ENCODE measurements at places on chromosomes 11 and 22. TPM values are rescaled to one million over a fixed set of nuclear protein-coding genes. Genes with fewer than 3 reads are reported as not detected.

The DAGLA gene
- total RNA-seq: 0.67 TPM

GRCh38 chr11:59273373-59273841 lies 60.7 kb upstream of the MPEG1 start:
- no peaks in the 10 kb centered on the region for H3K4me1 ChIP-seq
- no peak overlapping the region for H3K4me3 ChIP-seq
- H3K36me3 ChIP-seq: no peaks in the 10 kb centered on the region
- no peak for DNase-seq

- no peak for DNase-seq
- no peaks in the 10 kb centered on the region for H3K36me3 ChIP-seq
- H3K4me1 ChIP-seq: peaks cover 53% of the 10 kb centered on the region
- peak overlapping the region; percentile 87 for H3K27ac ChIP-seq
- H3K27me3 ChIP-seq: no peaks in the 10 kb centered on the region
Measured at GRCh38 chr22:46378426-46379065, 43.0 kb downstream of the TRMU start.

- H3K27ac ChIP-seq: peak overlapping the region; percentile 55
- no peaks in the 10 kb centered on the region for H3K27me3 ChIP-seq
- DNase-seq: peak; percentile 54
- H3K4me1 ChIP-seq: no peaks in the 10 kb centered on the region
Measured at GRCh38 chr22:30208631-30209603, 37.6 kb downstream of the LIF start.

DNA sequence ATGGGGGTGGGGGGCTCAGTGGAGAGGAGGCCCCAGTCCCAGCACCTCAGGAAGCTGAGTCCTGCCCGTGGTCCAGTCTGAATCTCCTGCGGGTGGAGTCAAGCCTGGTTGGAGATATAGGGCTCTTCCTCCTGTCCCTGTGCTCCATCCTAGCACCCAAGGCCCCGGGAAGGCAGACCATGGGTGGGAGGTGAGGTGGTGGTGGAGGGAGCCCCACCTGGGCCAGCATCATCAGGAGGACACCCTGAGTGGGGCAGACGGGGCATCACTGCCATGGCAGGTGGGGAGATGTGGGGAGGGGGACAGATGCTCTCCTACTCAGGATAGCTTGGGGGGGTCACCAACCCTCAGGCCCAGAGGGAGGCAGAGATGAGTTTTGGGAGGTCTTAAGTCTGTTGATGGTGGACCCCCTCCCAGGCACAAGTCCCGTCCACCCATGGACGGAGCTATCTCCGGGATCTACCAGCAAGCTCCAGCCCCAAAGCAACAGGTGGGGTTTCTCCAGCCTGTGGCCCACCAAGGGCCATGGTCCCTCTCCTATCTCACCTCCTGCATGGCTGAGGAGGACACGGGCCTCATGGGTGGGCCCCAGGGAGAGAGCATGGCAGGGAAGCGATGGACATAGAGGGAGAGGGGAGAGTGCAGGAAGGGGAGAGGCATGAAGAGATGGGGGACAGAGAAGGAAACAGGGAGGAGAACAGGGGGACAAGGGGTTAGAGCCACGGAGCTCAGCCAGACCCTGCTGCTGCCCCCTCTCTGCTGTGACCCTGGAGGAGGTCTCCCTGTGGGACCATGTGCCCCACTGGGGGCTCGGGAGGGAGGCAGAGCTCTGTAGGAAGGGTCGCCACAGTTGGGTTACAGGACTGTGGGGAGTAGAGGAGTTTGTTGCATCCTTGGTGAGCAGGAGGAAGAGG lies 1.3 kb downstream of the MRGPRE start:
- H3K4me1 ChIP-seq: no peaks in the 10 kb centered on the region
- no peak overlapping the region for H3K4me3 ChIP-seq
- peaks cover 8% of the 10 kb centered on the region for H3K27me3 ChIP-seq

The PHOX2A gene
- total RNA-seq: not detected

DNA sequence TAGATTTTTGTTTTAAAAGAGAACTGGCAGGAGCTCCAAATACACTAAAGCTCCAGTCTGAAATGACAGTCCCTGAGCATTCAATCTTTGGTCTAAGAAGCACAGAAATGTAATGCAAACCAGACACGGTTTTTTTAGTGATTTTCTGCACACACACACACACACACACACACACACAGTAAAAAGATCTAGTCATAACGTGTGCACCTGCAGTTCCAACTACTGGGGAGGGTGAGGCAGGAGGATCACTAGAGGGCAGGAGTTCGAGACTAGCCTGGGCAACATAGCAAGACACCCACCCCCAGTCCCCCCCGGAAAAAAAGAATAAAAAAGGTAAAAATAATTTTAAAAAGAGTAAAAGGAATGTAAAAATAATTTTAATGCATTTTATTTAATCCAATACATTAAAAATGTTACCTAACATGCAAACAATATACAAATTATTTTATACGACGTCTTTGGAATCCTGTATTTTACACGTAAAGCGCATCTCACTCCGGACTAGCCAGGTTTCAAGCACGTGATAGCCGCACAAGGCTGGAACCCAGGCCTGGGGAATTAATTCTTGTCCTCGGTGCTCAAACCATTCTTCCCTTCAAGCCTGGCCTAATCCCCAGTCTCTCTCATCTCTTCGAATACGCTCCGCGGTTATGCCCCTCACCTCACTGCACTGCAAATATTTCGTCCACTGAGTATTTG lies 762 bp upstream of the TBC1D22A start:
- no peaks in the 10 kb centered on the region for H3K36me3 ChIP-seq
- peak overlapping the region; percentile 98 for H3K27ac ChIP-seq
- DNase-seq: no peak
- peak overlapping the region; percentile 95 for H3K4me3 ChIP-seq
- H3K4me1 ChIP-seq: peaks cover 27% of the 10 kb centered on the region
- H3K27me3 ChIP-seq: no peaks in the 10 kb centered on the region

GRCh38 chr11:91585035-91585801 lies 639.4 kb upstream of the FAT3 start:
- no peaks in the 10 kb centered on the region for H3K36me3 ChIP-seq
- H3K27ac ChIP-seq: no peak overlapping the region
- no peak for DNase-seq
- H3K4me1 ChIP-seq: no peaks in the 10 kb centered on the region
- H3K27me3 ChIP-seq: no peaks in the 10 kb centered on the region
- H3K4me3 ChIP-seq: no peak overlapping the region

DNA sequence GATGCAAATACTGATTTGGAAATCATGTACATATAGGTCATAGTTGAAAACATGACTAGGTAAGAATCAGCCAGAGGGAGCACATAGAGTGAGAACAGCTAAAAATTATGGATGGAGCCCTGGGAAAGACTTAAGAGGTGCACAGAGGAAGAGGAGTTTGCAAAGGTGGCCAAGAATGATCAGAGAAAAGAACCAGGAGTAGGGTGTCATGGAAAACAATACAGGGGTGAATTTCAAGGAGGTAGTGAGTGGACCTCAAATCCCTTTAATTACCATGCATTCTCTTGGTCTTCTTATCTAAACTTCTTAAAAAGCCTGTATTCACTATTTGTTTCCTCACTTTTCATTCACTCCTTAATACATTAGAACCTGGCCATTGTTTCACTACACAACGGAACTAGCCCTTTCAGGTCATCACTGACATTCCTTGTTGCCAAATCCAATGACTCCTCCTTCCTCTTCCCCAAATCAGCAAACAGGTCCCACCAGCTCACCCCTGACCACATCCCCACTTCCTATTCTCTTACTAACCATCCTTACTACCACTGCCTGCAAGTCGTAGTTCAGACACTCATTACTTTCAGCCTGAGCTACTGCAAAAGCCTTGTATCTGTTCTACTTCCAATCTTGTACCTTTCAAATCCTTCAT lies 22.6 kb downstream of the BUD13 start:
- H3K4me1 ChIP-seq: no peaks in the 10 kb centered on the region
- no peak overlapping the region for H3K27ac ChIP-seq
- DNase-seq: no peak
- no peak overlapping the region for H3K4me3 ChIP-seq
- H3K36me3 ChIP-seq: peaks cover 2% of the 10 kb centered on the region
- no peaks in the 10 kb centered on the region for H3K27me3 ChIP-seq

The FLRT1 gene
- not detected for total RNA-seq

DNA sequence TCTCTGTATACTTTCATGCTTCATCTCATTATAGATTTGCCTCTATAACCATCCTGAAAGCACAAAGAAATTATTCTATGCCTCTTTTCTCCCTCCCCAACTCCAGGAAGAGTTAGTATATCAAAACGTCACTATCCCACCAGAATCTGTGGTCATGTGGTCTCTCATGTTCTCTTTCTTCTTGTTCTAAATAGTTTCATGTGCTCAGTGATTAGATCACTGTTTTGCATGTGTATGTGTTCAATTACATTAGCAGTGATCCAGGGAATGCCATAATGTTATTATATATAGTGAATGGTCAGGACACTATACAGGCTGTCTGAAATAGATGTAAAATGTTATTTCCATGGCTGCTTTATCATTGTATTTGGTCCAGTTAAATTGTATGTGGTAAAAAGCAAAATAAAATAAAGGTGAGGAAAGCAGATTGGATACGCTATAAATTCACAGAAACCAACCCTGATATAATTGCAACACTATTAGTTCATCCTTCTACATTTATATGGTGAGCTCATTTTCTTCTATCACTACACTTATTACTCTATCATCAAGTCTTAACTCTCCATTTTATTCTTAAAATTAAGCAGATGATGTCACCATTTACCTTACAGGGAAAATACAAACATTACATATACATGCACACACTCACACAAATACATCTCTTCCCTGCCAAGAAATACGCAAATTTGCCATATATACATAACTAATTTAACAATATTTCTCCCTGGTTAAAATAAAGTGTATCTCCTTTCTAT lies 26.9 kb upstream of the ANO5 start:
- no peak overlapping the region for H3K27ac ChIP-seq
- H3K27me3 ChIP-seq: no peaks in the 10 kb centered on the region
- H3K36me3 ChIP-seq: no peaks in the 10 kb centered on the region
- H3K4me3 ChIP-seq: no peak overlapping the region
- no peaks in the 10 kb centered on the region for H3K4me1 ChIP-seq
- DNase-seq: no peak

The P2RY6 gene
- total RNA-seq: 0.98 TPM

The CREB3L1 gene
- 0.17 TPM for total RNA-seq

- no peaks in the 10 kb centered on the region for H3K4me1 ChIP-seq
- H3K27me3 ChIP-seq: no peaks in the 10 kb centered on the region
- H3K4me3 ChIP-seq: no peak overlapping the region
- no peak overlapping the region for H3K27ac ChIP-seq
- no peaks in the 10 kb centered on the region for H3K36me3 ChIP-seq
- no peak for DNase-seq
Measured at GRCh38 chr11:1938343-1939005, 8.7 kb upstream of the MRPL23 start.
